ENCODE measurements at places on chromosomes 2 and 18.

- DNase-seq: no peak
These were observed 44.8 kb upstream of the C2orf15 start for GRCh38 chr2:99096728-99097127.

DNA sequence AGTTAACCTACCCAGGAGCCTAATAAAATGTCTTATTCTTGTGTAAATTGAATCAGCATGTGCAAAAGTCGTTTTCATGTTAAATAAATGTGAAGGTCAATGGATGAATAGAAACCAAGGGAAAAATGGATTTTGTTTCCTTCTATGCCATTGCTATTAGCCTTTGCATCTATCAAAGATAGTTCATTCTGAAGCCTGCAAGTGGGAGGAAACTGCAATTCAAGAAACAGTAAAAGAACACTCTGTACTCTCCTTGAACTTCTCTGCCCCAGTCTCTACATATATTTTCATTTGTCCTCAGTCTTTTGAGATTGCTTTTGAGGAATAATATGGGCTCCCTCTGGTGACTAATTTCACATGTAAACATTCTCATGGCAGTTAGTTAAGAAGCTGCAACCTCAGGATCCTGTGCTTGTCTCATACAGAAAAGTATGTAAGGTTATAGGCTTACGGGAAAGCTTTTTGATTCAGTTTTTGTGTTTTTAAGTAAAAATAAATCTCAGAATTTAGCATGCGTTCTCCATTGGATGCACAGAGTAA, 1590.0 kb upstream of the LRRTM1 start:
- no peak for DNase-seq

DNA sequence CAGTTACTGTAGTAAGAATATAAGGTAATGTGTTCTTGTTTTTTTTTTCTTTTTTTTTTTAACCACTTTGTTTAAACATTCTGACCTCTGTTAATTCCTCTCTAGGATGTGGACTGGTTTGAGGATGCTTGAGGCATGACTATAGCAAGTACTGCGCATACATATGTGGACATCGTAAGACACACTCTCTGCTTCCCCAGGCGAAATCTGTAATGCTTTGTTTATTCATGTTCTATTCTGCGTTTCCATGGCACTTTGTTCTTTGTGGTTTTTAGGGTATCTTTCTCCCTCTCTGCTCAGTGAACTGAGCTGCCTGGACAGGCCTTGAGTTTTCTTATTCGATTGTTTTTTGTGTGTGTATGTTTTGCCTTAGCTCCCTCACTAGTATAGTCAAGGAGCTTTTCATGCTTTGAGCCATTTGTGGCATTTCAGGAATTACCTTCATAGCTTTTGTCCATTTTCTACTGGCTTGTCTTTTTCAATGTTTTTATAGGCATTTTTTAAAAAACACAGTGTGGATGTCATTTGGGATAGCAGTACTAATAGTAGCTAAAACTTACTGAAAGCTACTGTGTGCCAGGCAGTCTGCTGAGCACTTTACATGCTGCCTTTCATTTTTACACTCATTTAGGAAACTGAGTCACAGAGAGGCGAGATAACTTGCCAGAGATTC, 1.9 kb upstream of the SH3BP4 start:
- DNase-seq: no peak

DNA sequence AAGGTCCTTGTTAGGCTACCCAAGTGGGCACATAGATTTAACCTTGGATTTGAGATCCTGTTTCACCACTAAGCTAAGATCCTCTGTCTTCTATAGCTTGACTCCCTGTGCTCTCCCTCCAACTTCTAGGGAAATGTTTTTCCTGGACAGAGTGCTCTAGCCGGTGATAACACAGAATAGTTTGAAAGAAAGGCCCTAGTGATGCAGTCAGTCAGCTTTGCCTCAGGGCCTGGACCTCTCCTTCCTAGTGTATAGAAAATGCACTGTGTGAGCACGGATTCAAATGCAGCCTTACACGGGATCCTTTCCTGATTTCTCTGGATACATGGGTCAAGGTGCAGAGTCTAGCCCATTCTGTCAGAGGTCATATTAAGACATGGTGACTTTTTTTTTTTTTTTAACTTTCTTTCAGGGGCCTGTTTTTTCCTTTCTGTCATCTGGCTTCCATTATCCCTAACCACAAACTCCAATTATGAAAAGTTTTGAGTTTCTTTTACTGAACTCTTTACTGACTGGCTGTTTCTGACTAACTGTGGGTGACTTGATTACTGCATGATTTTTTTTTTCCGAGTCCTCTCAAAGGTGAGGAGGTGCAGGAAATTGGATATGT, 122.6 kb downstream of the LRP1B start:
- DNase-seq: no peak

DNA sequence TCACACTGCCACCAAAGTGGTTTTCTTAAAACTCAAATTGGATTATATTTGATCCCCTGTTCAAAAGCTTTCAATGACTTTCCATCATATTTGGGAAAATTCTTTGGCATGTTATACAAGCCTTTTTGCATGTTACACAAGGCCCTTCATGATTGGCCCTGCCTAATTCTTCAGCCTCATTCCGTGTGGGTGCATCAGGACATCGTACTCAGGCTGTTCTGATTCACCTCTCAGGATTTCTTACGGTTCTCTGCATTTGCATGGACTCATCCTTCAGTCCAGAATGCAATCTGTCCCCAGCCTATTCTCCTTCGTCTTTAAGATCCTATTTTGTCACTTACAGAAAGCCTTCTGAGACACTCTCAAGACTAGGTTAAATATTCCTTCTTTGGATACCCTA, 107.8 kb downstream of the LYPD1 start:
- no peak for DNase-seq

GRCh38 chr2:3021720-3022119, 355.9 kb downstream of the EIPR1 start:
- no peak for DNase-seq

GRCh38 chr2:172376505-172377125, 50.8 kb upstream of the ITGA6 start:
- no peak for DNase-seq

- DNase-seq: no peak
These were observed 17.8 kb downstream of the RNF149 start for GRCh38 chr2:101290711-101291110.

GRCh38 chr18:35470435-35470834, 27.3 kb downstream of the INO80C start:
- no peak for DNase-seq

DNA sequence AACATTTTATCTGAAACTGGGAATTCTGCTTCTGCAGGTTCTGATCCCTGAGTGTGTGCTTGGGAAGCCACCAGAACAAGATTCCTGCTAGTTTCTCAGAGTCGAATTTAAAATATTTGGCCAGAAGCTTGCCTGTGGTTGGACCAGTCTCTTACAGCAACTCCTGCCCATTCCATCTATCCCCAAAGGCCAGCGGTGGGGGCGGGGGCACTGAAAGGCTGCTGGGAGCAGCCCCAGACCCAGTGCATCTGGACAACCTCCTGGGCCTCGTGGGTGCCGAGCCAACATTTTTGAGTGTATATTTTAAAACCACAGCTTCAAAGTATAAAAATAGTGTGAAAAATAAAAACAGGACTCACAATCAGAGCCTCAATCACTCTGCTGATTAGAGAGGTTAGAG, 38.6 kb upstream of the ZFP36L2 start:
- no peak for DNase-seq

GRCh38 chr2:235446082-235446481, 47.8 kb upstream of the AGAP1 start:
- DNase-seq: no peak

DNA sequence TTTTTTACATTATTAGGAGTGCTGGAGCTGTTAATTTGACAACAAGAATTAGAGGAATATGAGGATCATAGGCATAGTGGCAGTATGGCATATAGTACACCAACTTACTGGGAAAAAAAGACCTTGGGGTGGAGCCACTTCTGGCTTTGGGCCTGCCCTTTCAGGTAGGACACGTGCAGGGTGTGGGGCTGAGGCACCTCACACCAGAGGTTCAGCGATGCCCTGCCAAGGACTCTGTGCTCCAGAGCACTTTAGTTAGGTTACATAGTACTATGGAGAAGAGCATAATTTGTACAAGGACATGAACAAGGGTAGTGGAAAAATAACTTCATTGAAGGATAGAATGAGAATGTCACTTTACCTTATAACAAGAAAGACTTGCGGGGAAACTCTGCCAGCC, 77.1 kb upstream of the CD302 start:
- no peak for DNase-seq

DNA sequence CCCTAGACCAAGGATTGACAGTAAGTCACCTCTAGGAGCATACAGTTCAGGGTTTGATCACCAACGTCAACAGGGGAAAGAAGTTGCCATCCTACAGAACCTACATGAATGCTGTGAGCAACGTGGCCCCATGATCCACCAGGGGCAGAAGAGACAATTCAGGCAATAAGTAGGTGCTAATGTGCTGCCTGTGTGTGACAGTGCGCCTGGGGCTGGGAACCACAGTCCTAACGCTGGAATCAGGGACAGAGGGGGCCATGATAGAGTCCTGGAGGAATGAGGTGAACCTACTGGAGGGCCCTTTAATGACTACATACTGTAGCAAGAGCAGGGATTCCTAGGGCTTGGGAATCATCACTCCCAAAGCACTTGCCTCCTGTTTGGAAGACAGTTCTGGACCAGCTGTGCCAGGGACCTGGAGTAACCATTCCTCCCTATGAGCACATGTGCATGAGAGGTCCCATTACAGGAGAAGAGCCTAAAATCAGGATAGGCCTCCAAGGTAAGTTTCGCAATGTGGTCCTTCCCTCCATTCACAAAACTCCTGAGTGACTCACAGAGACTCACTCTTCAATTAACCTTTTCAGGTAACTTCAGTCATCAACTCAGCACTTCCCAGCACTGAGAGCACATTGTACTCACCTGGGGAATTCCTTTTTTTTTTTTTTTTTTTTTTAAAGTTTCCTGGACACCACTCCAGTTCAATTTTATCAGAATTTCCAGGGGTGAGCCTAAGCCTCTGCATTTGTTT, 214.0 kb downstream of the TMEM163 start:
- DNase-seq: no peak

- DNase-seq: peak; percentile 93
These were observed 1045.7 kb upstream of the CELF4 start for GRCh38 chr18:38611036-38611964.

- DNase-seq: no peak
These were observed 1.4 kb downstream of the RPRD1A start for GRCh38 chr18:36066001-36066400.

- no peak for DNase-seq
These were observed 44.3 kb downstream of the SNRPD1 start for GRCh38 chr18:21656402-21656801.

DNA sequence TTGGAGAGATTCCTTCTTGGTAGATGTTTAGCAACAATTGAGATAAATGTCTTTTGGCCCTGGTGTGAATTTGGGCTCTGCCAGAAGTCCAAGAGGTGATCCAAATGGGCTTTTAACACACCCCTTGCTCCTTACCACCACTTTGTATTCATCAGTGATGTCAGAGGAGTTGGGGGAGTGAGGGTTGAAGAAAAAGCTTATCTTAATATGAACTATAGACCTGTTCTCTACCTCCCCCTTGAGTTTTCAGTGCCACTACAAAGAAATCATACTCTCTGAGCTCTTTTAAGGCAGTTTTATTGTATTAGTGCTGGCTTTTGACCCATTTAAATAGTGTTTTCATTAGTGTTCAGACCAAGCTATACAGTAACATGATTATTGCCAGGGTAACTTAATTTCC, 229.1 kb downstream of the PHLPP1 start:
- DNase-seq: no peak

DNA sequence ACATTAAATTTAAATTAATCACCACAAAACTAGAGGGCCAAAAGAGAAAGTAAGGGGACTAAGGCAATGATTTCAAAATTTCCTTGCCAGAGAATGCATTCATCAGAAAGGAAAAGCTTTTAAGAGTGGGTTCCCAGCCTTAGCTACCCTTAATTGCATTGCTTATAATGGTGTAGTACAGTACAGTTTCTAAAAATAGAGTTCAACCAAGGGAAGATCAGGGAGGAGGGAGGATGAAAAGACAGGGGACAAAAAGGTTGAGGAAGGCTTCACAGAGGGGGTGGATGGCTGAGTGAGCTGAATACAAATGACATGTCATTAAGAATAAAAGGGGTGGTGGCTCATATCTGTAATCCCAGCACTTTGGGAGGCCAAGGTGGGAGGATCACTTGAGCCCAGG, 119.9 kb downstream of the RBMS1 start:
- no peak for DNase-seq

DNA sequence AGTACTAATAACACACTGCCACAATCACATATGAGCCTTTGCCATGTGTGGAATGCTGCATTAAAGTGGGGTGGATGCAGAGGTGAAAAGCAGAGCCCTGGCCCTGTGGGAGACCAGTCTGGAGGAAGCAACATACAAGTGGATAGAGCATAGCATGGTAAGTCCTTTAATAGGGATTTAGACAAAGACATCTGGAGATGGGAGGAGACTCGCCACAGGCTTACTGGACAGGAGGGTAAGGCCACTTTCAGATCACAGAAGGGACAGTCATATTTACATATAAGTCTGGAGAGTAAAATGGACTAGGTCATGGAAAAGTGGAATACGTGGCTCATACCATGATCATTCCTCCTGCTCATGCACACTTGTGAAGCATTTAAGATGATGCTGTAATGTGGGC, 84.3 kb downstream of the PPP1R1C start:
- DNase-seq: no peak

DNA sequence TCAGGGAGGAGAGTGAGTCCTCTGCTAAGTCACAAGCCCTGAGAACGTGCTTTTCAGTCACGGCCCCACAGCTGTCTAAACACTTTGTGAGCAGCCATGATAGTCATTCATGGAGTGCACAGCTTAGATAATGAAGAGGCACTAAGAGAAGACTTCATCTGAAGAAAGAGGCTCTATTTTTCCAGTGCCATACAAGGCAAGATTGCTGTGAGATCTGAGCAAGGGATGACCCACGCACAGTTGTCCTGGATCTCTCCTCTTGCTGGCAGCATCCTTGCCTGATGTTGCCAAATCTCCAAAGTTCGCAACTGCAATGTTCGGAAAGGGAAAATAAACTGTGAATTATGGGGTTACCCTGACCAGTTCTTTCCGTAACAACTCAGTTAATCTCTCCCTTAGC, 418.7 kb downstream of the MEIS1 start:
- no peak for DNase-seq

GRCh38 chr2:8977758-8978157, 25.7 kb downstream of the MBOAT2 start:
- no peak for DNase-seq

- DNase-seq: no peak
These were observed 13.1 kb downstream of the ASPRV1 start for GRCh38 chr2:69948032-69948962.

GRCh38 chr2:224869601-224870233, 153.6 kb upstream of the CCDC195 start:
- no peak for DNase-seq

DNA sequence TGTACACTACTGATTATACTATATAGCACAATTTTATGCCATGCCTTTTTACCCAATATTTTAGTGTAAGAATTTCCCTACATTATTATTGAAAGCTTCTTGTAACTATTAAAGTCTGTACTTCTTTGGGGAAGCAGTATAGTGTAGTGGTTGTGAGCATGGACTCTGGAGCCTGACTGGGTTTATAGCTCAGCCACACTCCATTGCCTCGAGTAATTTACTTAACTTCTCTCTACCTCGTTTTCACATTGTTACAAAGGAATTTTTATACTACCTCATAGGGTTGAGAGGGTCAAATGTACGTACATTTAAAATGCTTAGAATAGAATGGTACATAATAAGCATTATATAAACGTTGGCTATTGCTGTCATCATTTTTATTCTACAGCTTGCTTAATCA, 139.2 kb downstream of the UBR3 start:
- DNase-seq: no peak
